GM12891 (cell line): ENCODE measurements at places on chromosomes 13 and 19.
A peak's percentile ranks its signal among the peaks of the same experiment; 100 is the strongest.

- no peak for DNase-seq
Observed at GRCh38 chr19:42495663-42496062, 32.6 kb downstream of the CEACAM1 start.

- no peak for DNase-seq
Observed at GRCh38 chr19:58334691-58335249, 8.0 kb downstream of the ZSCAN22 start.

- no peak for DNase-seq
Observed at GRCh38 chr19:57887195-57887941, 1.5 kb downstream of the ZNF814 start.

DNA sequence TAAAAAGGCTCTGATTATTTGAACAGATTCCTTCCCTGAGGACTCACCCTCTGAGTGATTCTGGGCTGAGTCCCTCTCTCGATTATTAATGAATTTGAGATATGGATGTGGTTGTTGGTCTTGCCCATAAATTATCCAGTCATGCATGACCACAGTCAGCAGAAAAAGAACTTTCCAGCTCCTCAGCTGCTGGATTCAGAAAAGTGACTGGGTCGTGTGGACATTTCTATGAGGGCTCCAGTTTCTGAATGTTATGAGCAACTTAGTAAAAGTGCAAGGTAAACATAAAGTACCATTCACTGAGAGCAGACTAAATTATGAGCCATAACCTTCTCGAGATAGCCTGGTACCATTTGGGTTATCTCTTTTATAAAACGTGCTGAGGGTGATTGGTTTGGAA, 100.1 kb upstream of the CLDN10 start:
- no peak for DNase-seq

- DNase-seq, result no peak
Observed at GRCh38 chr13:40477623-40478608, 188.5 kb downstream of the FOXO1 start.

DNA sequence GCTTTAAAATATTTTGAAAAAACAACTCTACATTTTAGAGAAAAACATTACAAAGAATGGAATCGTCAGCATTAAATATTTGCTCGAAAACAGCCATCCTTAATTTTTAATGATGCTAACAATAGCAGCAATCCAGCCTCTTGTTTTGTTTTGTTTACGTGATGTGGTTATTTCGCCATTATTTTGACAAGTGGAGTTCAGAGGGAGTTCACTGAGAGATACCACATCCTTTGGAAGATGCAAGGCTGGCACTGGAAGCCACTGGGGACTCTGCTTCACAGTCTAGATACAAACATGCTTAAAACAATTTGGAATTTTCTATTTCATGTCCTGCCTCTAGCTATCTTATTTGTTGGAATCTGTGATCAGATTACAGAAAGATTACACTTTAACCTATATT, 556.3 kb downstream of the PCDH17 start:
- DNase-seq, result no peak

- no peak for DNase-seq
Observed at GRCh38 chr19:2275588-2276428, 6.2 kb downstream of the PEAK3 start.

DNA sequence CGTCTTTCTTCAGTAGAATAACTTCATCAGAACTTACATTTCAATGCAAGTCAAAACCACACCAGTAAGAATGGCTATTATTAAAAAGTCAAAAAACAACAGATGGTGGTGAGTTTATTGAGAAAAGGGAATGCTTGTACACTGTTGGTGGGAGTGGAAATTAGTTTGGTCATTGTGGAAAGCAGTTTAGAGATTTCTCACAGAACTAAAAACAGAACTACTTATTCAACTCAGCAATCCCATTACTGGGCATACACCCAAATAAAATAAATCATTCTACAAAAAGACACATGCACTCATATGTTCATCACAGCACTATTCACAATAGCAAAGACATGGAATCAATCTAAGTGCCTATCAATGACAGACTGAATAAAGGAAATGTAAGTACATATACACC, 231.2 kb downstream of the NHLRC3 start:
- no peak for DNase-seq

DNA sequence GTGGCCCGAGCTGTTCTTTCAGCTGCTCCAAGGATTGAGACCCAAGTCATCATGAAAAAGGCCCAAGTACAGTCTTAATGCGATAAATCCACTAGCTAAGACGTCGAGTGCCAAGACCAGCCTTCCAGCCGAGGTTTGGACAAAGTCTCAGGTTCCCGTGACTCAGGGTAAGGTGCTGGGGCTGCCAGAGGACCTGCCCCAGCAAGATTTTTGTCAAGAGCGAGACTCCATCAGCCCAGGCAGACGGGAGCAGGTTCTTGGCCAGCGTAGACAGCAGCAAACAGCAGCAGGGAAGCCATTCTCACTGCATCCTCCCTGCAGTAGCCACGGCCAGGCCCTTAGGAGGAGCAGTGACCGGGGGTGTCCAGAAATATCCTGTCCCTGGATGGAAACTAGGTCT, 3.4 kb downstream of the FEM1A start:
- DNase-seq, result no peak

DNA sequence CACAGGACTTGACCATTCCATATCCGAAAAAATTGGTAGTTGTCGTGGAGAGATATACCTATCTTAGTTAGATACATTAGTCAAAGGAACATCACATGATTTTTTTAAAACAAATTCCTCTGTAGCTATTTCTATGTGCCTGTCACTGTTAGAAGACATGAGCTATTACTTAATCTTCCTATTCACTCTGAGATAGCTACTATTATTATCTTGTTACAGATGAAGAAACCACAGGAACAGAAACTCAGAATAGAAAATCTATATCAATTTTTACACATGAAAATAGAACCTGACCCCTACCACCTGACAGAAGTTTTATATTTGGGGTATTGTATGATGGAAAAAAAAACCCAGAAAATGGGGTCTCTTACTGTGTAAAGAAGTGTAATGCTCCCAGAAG, 68.9 kb upstream of the TDRD3 start:
- DNase-seq, result no peak

DNA sequence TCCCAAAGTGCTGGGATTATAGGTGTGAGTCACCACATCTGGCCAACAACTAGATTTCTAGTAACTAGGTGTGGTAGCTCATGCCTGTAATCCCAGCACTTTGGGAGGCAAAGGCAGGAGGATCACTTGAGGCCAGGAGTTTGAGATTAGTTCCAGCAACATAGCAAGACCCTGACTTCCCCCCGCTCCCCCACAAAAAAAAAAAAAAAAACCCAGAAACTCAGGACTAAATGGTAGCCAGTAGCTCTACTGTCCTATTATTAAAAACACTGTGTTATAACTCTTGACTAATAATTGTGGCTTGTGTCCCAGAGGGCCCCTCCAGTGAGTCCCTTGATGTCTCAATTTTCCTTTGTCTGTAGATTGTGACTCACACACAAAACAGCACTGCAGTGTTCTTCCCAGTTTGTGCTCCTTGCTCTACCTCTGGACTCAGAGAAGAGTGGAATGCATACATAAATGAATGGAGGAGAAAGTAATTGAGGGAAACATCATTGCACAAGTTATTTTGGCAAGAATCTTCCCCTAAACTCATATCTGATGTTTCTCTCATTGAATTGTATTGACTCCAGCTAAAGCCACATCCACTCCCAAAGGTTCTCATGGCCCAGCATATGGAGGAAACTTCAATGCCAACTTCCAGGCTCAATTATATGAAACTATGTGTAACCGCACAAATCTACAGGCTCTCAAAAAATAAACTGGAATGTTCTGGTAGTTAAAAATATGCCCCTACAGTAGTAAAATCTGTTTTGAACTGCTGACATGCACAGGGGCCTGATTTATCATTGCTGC, 8.8 kb downstream of the TPT1 start:
- no peak for DNase-seq

DNA sequence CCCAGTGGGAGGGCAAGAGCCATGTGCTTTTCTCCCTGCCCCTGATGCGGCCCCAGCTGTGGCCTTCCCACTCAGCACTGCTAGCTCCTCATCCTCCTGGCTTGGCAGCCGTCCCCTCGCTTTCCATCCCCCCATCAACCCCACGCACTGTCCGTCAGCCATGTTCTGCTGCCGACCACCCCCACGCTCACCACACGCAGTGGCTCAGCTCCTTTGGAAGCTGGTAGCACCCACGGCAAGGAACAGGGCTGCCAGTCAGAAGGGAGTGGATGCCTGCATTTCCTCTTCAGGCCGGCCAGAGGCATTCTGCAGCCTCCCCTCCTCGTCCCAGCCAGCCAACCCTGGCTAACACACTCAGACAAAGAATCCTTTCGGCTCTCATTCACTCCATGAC, 6.3 kb downstream of the CALM3 start:
- no peak for DNase-seq

- DNase-seq, result no peak
Observed at GRCh38 chr19:52086481-52086880, 9.1 kb downstream of the ZNF841 start.

DNA sequence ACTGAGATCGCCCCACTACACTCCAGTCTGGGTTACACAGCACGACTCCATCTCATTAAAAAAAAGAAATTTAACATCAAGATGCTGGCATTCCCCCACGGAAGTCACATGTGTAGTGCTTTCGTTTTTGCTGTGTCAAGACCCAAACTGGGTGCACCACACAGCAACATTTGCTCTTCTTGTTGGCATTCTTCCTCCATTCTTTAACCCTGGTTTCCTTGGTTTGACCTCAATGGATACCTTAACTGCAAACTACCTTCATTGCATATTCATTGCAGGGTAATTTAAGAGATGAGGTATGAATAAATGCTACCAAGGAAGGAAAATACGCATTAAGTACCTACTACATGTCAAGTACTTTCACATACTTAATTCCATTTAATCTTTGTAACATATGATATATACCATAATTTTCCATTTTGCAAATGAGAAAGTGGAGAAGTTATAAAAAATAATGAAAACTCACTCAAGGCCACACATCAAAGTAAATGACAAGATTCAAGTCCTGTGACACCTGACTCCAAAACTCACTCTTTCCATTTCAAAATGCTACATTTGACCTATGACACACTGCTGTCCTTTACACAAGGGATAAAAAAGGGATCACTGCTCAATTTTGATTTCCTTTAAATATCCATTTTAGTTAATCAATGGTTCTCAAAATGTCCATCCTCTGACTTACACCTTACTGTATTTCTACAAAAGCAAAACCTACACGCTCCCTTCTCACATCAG, 59.2 kb downstream of the STK24 start:
- no peak for DNase-seq

- no peak for DNase-seq
Observed at GRCh38 chr19:7427944-7428343, 60.9 kb downstream of the PEX11G start.

- peak; percentile 35 for DNase-seq
Observed at GRCh38 chr13:20495087-20496023, 30.3 kb downstream of the CRYL1 start.

DNA sequence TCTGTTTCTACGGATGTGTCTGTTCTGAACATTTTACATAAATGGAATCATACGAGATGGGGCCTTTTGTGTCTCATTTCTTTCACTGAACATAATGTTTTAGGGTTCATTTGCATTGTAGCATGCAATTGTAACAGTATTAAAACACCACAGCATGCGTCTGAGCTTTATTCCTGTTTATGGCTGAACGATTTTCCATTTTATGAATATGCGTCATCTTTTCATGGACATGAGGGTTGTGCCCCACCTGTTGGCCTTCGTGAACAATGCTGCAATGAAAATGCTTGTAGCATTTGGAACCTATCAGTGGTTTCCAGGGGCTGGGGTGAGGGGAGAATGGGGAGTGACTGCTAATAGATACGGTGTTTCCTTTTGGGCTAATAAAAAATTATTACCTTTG, 5.1 kb downstream of the OR10H1 start:
- no peak for DNase-seq

DNA sequence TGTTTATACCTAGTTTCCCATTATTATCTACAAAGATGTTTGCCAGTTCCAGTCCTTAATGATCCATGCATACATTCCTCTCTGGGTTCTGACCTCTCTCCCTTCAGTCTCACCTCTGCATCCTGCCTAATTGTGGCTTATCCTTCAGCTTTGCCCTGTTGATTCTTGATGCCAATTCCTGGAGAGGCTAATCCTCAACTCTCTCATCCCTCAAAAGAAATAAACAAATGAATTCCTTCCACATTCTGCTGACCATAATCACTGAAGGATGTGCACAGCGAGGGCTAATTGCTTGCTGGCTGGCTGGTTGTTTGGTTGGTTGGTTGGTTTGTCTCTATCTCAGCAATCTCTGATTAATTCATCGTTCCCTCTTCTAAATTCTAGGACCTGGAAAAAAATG, 113.8 kb downstream of the IRS2 start:
- no peak for DNase-seq

DNA sequence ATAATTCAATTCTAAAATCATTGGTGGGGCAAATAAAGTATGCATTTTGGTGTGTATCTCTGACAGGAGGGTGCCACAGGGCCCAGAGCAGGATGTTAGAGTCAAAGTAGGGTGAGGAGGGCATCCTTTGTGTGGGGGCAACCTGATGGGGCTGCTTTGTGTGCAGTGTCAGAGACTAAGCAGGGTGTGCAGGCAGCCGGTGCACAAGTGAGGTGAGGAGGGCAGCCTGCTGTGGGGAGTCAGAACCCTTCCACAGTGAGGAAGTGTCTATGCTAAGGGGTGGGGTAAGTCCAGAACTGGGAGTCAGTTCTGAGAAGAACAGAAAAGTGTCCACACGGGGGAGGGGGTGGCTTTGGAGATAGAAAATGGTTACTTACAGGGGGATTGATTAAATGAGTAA, 40.7 kb downstream of the RB1 start:
- no peak for DNase-seq

GRCh38 chr13:33433316-33433715, 147.8 kb upstream of the STARD13 start:
- no peak for DNase-seq

DNA sequence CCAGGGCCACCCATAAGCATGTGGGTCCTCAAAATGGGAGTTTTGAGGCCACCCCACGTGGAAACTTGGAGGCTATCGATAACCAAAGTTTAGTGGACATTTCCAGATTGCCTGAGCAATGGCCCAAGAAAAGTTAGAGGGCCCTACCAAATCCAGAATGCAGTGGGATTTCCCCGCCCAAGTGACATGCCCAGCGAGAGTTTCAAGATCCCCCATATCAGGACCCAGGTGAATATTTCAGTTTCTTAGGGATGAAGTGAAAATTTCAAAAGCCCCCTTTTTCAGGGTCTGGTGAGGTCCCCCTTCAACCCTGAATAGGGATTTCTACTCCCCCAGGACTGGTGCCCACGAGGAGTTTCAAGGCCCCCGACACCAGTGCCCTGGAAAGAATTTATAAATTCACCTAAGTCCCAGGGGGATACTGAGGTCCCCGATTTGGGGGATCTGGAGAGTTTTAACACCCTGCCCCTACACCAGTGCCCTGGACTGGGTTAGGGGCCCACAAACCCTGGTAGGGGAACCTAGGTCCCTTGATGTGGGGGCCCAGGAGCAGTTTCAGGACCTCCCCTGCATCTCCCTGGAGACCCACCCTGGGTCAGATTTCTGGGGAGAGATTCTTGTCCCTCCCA, 695 bp downstream of the BST2 start:
- no peak for DNase-seq

GRCh38 chr13:74586847-74587246, 452.6 kb upstream of the KLF12 start:
- no peak for DNase-seq

- no peak for DNase-seq
Observed at GRCh38 chr13:99237981-99238662, 20.1 kb downstream of the GPR18 start.

GRCh38 chr13:71758828-71759227, 108.2 kb downstream of the DACH1 start:
- DNase-seq, result no peak

- peak; percentile 80 for DNase-seq
Observed at GRCh38 chr19:50330365-50331078, 1.3 kb upstream of the KCNC3 start.
